ENCODE measurements at places on chromosomes 11 and 22.

DNA sequence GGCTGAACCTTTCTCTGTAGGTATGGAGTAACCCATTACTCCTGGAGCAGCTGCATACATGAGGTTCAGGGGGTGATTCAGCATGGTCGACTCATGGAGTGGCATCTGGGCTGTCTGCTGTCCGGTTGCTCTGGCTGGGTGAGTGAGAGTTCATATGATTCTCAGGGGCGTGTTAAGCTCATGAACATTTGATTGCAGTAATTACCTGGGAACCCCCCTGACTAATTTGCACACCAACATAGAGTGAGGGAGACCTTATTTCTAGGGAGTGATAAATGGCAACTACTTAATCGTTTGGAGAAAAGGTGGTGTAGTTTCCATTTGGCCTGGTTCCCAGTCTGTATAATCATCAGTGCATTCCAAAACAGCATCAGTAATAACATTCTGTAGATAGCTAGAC lies 661.9 kb downstream of the ETS1 start:
- DNase-seq = no peak

- no peak for DNase-seq
Measured at GRCh38 chr22:45159652-45160462, 3.9 kb upstream of the NUP50 start.

DNA sequence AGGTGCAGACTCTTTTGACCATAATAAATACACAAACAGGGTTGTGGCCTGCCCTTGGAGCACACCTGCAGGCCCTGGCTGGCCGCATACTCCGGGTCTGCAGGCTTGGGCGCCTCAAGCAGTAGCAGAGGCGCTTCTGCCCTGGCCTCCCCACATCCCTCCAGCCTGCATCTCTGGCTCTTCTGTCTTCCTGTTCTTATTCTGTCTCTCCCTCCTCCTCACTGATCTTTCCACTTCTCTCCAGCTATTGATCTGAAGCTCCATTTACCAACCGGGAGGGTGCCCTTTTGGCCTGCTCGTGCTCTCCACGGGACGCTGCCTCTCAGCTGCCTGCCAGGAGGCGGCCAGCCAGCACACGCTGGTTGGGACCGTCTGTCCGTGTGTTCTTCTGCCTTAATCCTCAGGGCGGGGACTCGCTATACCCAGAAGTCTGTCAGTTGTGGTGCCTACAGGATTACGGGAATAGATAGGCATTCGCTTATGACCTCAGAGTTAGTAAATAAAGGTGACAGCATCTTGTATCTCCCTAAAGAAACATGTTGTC lies 5.2 kb downstream of the UPB1 start:
- no peak for DNase-seq

DNA sequence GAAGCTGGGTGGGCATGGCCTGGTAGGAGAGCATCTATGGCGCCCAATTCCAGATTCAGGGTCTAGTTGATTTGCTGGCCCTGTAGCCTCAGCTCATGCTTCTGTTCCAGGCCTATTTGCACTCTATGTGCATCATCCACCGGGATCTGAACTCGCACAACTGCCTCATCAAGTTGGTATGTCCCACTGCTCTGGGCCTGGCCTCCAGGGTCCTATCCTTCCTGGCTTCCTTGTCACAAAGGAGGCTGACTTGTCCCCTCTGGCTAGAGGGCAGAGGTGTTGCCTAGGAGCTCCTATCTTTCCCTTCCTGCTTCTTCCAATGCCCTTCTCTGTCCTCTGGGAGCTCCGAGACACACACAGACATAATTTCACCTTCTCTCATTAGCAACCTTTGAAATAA lies 21.3 kb downstream of the PIK3IP1 start:
- DNase-seq = no peak

GRCh38 chr11:19935507-19935906 lies 222.9 kb downstream of the NAV2 start:
- no peak for DNase-seq

DNA sequence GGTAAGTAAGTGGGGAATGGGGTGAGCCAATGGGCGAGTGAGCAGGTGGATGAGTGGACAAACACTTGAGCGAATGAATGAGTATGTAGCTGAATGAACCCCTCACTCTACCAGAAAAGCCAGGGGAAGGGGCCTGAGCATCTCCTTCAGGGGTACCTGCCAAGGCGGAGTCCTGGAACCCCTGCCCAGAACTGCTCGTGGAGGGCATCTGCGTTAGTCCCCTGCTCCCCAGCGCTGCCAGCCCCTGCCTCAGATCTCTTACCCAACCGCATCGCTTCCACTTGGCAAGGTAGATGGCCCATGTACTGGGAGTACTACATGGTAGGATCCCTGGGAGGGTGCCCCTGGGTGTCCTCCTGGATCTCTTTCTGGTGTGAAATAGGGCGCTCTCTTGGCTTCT lies 7.4 kb upstream of the ANO1 start:
- peak; percentile 26 for DNase-seq

DNA sequence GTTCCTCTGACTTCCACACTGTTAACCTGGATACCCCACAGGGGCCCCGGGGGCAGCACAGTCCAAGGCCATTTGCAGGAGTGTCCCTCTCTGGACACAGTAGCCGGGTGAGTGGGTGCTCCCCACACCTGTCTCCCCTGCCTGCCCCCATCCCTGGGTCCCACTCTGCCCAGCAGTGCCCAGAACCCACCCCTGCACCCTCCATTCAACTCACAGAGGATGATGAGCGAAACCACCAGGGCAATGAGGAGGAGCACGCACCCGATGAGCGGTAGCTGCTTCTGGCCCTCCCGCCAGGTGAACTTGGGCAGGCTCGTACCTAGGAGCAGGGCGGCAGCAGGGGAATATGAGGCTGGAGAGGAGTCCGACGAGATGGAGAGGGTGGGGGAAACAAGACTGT lies 12.2 kb downstream of the TMPRSS13 start:
- DNase-seq = no peak

DNA sequence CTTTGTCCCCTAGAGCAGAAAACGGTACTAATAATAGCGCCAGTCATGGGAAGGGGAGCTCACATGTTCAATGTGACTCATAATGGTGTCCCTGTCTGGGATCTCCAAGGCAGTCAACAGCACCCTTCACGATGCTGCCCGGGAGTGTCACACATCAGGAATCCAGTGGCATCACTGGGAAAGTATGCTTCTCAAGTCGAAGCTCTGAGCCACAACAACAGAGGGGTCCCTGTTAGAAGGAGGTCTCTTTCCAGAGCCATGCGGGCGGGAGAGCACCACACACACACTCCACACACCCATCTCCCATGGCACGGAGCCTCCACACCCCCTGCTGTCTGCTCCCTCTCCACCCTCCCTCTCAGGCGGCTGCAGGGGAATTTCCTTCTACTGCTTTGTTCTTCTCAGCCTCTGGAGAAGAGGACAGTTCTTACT lies 119.7 kb downstream of the ETS1 start:
- no peak for DNase-seq

- no peak for DNase-seq
Measured at GRCh38 chr22:30252411-30253204, 6.0 kb upstream of the LIF start.

DNA sequence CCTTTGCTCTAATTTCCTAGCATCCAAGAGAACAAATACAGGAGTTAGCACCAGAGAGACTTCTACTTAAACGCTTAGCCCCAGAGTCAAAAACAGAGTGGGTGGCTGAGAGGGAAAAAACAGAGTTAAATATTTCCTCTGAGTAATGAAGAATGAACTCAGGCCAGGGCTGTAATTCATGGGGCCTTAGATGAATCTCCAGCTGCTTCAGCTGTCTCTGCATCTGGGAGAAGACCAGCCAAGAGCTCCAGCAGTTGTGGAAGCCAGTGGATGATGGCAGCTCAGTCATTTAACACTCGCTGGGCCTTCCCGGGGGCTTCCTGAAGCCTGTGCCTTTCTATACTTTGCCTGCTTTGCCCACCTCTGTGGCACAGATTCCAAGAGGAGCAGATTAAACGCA lies 5.7 kb upstream of the ADAMTS15 start:
- peak; percentile 64 for DNase-seq

DNA sequence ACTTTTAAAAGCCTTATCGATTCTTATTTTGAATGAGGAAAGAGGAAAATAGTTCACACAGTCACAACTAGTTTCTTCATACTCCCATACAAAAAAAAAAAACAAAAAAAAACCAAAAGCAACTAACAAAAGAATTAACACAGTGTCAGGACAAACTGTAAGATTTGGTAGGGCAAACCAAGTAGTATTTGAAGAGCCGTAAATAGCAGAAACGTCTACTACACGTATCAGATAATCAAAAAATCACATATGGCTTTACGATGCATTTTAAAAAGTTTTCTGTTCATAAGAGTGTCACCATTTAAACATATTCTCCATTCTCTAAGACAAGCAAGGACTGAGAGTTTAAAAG lies 2.3 kb downstream of the PICALM start:
- DNase-seq = no peak

DNA sequence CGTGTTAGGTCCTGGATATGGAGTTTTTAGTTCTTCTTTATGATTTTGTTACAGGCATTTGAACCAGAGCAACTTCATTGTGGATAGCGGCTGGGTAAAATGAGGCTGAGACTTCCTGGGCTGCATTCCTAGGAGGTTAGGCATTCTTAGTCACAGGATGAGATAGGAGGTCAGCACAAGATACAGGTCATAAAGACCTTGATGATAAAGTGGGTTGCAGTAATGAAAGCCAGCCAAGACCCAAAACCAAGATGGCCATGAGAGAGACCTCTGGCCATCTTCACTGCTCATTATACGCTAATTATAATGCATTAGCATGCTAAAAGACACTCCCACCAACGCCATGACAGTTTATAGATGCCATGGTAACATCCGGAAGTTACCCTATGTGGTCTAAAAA lies 23.4 kb upstream of the CLMP start:
- DNase-seq = no peak

GRCh38 chr11:103601225-103601846 lies 435.1 kb upstream of the DDI1 start:
- DNase-seq = no peak

- DNase-seq = no peak
Measured at GRCh38 chr11:12238420-12238819, 128.0 kb downstream of the MICAL2 start.

GRCh38 chr11:24286238-24286637 lies 210.6 kb upstream of the LUZP2 start:
- no peak for DNase-seq

GRCh38 chr11:95977534-95978174 lies 53.7 kb upstream of the MTMR2 start:
- no peak for DNase-seq

DNA sequence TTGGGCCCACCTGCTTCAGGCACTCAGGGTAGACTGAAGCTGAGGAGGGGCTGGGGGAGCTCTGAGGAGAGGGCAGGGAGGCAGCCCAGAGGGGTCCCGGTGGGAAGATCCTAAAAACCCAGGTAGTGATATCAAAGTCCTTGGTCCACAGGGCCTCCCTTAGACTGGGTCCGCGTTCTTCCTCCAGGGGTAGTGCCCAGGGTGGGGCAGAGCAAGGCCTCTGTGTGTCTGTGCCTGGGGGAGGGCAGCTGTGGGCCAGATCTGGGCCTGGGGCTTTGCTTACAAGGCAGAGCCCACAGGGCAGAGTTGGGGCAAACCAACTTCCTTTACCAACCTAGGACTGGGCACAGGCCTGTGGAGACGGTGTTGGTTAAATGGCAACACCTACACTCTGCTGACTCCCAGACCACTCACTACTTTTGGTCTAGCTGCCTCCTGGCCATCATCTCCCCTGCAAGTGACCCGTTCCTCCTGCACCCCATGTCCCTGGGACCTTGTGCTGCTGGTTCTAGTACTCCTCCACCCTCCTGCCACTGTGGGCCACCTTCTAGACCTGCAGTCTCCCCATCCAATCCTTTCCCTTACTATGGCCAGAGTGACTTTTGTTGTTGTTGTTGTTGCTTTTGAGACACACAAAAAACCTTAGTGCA lies 15.8 kb downstream of the ATG16L2 start:
- no peak for DNase-seq

GRCh38 chr11:57649826-57650738 lies at the start of gene YPEL4:
Gene YPEL4, minus strand, starts transcription at chr11:57649912. Its CDS starts 2,805 bp downstream, at chr11:57647107.
- peak; percentile 87 for DNase-seq

DNA sequence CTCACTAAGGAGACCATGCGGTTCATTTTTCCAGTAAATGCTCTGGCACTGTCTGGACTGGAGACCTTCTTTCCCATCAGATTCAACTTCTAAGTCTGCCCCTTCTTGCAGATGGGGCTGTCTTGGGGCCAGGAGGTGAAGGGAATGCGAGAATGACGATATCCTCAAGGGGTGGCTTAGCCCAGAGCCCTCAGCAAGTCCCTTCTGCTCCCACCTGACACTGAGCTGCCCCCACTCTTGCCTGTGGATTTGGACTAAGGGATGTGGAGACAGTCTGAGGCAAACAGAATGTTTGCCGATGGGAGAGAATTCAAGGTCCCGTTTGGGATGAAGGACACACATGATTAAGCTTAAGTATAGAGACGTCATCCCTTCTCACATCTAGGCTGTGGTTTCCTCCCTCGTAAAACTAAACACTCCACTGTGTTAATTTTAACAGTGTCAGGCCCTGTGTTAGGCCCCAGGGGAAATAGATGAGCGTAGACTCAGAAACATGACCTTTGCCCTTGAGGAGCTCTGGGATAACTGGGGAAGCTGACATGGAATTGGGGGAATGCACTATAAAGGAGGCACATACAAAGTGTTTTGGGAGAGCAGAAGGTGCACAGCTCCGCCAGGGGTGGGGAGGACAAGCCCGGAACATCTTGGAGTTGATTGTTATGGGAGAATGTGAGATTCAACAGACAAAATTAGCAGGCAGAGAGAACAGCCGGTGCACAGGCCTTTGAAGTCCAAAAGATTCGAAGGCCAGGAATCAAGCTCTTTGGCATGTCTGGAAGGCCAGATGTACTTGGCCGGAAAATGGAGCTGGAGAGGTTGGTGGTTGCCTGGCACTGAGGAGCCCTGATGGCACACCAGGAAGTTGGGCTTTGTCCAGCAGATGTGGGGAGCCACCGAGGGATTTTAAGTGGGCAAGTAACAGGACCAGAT lies 71.6 kb downstream of the ST3GAL4 start:
- DNase-seq = peak; percentile 19

- no peak for DNase-seq
Measured at GRCh38 chr11:67286621-67287333, 2.3 kb upstream of the ANKRD13D start.

- DNase-seq = no peak
Measured at GRCh38 chr22:20606041-20606783, 98.8 kb downstream of the MED15 start.

- DNase-seq = no peak
Measured at GRCh38 chr22:37855462-37855861, 6.2 kb downstream of the EIF3L start.

- DNase-seq = no peak
Measured at GRCh38 chr11:92946707-92947106, 22.7 kb upstream of the MTNR1B start.

GRCh38 chr22:20401376-20402014 lies 7.5 kb downstream of the ZNF74 start:
- DNase-seq = no peak

- no peak for DNase-seq
Measured at GRCh38 chr11:101439488-101439887, 144.3 kb downstream of the TRPC6 start.

GRCh38 chr11:11215944-11216343 lies 137.1 kb downstream of the CSNK2A3 start:
- DNase-seq = no peak

- DNase-seq = no peak
Measured at GRCh38 chr11:77124488-77124887, 3.6 kb upstream of the MYO7A start.

GRCh38 chr22:26817926-26818325 lies 160.5 kb downstream of the MIAT start:
- no peak for DNase-seq
